SW480 (cell line): ENCODE measurements at places on chromosomes 4 and X.

DNA sequence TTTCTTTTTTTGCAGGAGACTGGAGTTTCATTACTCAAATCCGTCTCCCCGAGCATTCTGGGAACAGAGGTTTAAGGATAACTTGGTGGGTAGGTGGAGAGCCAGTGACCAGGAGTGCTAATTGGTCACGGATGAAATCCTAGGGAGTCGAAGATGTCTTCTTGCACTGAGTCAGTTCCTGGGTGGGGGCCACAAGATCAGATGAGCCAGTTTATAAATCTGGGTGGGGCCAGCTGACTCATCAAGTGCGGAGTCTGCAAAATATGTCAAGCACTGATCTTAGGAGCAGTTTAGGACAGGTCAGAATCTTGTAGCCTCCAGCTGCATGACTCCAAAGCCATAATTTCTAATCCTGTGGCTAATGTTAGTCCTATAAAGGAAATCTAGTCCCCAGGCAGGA lies 741.3 kb downstream of the PCDH7 start:
- no peak for DNase-seq

GRCh38 chr4:154722262-154722661 lies 21.5 kb upstream of the LRAT start:
- no peak for DNase-seq

DNA sequence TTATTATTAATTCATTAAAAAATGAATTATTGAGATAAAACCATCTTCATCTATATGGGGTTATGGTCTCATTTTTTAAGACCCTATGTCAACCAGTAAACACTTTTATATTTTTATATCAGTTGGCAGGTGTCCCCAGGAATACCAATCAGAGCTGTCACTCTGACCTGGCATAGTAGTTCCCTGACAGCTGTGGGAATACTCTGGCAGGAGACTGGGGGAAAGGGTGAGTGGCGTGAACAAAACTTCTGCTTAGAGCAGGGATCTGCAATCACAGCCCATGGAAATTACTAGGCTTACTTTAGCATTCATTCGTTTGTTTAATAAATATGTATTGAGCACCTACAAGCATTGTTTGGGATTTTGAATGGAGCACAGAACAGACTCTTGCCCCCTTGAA lies 254.1 kb upstream of the KLF3 start:
- DNase-seq, result no peak

GRCh38 chr4:148477276-148477675 lies 35.1 kb upstream of the NR3C2 start:
- no peak for DNase-seq

DNA sequence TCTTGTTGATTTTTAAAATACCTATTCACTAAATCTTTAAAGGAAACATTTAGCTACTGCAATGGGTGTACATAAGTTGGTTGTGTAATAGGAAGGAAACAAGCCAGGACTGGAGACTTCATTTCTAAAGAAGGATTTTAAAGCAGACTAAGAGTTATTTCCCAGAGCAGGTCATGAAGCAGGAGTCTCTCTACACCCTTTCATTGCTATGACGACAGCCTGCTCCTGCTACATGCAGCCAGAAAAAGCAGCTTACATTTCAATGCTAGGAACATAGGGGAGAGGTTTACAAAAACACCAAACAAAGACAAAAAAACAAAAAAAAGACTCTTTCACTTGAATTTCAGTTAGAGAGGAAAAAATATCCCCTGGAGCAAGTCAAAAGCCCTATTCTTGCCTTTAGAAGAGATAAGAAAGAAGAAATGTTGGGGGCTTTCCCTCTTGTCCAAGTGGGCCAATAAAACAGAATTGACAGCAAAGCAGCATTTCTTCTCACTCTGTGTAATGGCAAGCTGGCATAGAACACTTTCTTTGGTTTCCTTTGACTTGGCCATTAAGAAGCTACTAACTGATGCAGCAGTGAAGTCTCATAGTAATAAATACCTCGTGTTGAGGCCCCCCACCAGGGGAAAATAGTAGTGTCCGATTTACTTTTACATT lies 3.4 kb downstream of the SPARCL1 start:
- DNase-seq, result no peak

DNA sequence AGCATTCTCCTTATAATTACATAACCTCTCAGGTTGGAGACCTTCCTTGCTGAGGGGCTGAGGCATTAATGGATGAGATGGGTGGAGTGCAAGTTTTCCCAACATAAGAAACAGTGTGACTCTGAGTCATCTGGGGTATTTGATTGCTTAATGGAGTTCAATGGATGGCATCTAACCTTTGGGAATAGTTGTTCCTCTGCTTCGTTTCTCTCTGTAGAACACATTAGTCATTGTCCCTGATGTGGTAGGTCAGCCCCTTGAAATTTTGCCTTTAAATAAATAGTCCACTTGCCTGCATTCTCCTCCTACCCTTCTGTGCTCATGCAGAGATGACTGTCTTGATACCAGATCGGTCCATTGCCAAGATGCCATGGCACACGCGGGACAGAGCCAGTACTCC lies 38.6 kb downstream of the SLITRK2 start:
- DNase-seq, result no peak

GRCh38 chrX:13780868-13781427 lies 35.9 kb downstream of the GPM6B start:
- DNase-seq, result no peak

GRCh38 chr4:164701665-164702064 lies 52.3 kb upstream of the SMIM31 start:
- DNase-seq, result no peak
